Activated CD4-positive, CD25-positive, alpha-beta regulatory T cell treated with anti-CD3 and anti-CD28 coated beads, Interleukin-2, amount 50 U/mL, for 16 hours (primary cell): ENCODE measurements at places on chromosomes 3 and 15.

- no peak for DNase-seq
Observed at GRCh38 chr3:122767540-122768372, 25.9 kb downstream of the HSPBAP1 start.

DNA sequence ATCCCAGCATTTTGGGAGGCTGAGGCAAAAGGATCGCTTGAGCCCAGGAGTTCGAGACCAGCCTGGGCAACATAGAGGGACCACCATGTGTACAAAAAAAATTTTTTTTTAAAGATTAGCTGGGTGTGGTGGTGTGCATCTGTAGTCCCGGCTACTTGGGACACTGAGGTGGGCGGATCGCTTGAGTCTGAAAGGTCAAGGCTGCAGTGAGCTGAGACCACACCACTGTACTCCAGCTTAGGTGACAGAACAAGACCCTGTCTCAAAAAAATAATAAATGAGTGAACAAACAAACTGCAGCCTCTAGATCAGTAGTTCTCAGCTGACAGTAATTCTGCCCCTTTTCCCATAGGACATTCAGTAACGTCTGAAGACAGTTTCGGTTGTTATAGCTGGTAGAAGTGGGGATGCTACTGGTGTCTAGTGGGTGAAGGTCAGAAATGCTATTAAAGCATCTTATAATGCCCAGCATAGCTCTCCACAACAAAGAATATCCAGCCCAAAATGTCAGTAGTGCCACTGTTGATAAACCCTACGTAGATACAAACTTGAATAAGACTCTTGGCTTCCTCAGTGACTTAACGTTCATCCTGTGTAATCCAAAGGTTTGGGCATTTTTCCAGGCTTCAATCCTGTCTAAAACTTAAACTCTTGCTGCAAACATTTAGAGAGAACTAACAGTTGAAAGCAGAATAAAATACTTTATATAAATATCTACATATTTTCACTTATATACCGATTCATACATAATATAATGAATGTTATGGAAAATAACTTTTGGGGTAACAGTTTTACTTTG is 10.6 kb downstream of the SMC4 start:
- no peak for DNase-seq

- DNase-seq: no peak
Observed at GRCh38 chr3:55859305-55859704, 372.2 kb upstream of the WNT5A start.

DNA sequence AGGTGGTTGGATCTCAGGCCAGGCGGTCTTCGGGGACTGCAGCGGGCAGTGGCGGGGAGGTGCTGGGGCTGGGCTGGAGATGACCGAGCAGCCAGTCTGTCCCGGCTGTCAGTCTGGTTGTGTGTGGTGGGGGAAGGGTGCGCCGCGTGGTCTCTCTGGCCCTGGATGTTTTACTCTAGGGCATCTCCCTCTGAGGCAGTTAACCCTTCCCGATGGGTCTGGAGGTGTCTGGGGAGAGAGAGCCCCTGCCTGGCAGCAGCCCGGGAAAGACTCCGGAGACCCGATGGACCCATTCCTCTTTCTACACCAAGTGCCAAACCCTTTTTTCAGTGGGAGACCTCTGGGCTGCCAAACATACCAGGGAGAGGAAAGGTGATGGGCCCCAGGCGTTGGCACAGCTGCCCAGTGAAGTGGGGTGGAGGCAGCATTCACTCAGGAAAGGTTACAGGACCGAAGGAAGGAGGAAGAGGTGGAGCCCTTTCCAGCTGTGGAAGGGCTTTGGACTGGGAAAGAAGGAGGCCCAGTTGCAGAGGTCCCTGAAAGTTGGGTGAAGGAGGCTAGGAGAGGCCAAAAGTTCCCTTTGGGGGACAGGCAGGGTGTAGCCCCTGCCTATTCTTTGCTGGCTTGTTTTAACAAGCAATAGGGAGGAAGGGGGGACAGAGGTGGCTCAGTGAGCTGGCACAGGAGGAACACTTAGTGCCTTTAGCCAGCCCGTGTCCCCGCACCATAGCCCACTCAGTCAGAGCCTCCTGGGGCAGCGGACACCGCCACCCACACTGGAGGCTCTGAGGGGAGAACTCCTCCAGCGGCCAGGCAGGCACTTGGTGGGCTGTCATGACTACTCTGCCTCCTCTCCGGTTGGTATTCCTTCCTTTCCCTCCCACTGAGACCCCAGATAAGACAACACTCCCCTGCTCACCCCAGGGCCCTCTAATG is 2.7 kb upstream of the BAHD1 start:
- DNase-seq: no peak

DNA sequence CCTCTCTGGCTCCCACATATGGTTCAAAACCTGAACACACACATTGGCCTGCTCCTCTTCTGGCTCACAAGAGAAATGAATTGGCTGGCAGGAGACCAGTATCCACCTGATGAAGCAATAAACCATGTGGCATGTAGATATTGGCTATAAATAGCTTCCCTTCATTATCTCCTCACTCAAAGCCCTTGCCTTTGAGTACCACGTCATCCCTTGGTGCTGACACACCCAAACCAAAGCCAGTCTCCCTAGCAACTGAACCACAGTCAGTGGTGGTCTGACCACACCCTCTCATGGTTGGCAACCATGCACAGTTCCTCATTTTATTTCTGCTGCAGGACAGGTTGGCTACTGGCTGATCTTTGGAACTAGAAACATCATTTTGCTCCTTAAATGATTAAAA is 98.8 kb downstream of the ZNF621 start:
- DNase-seq: no peak

DNA sequence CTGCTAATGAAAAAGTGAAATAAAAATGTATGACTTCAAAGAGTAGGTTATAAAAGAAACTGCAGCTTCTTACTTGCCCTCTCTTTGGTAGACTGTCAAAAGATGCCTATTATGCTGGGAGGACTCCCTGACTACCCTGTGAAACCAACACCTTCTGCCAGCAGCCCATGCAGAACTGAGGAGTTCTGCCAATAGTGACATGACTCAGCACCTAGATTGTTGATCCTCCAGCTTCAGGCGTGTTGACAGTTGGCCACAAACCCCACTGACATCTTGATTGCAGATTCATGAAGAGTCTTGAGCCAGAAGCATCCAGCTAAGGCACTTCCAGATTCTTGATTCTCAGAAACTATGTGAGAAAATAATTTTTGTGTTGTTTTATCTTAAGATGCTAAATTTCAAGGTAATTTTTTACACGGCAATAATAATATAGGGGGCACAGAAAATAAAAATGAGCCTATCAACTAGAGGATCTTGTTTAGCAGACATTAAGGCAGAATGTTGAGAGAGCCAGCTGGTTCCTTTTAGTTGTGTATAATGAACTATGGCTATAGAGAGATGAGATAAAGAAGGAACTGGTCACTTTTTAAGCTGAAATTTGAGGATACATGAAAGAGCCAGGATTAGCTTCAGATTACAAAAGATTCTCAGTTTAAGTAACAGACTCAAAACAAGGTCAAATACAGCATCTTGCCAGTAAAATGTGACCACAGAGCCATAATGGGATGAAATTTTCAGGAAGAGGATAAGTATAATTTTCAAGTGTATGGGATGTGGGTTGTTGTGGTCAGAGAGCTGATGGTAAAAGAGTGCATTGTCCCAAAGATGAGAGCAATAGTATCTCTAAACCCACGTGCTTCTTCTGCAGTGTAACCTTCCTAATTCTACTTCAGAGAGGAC is 588.7 kb upstream of the CBLB start:
- DNase-seq: no peak

DNA sequence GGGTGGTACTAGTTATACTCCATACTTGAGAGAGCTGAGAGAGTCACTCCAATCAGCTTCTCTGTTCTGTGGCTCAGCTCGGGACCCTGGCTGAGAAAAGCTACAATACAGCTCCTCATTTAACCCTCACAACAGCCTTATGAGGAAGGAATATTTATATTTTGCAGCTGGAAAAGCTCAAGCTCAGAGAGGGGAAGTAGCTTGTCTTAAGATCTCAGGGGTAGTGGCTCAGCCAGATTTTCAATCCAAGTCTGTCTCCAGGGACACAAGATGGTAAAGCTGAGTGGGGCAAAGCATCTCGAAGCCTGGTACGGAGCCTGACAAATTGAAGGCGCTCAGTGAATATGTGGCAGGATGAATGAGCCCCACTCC is 14.8 kb downstream of the SCAMP2 start:
- no peak for DNase-seq

GRCh38 chr3:193813501-193813830 is 220.5 kb downstream of the OPA1 start:
- DNase-seq: no peak

DNA sequence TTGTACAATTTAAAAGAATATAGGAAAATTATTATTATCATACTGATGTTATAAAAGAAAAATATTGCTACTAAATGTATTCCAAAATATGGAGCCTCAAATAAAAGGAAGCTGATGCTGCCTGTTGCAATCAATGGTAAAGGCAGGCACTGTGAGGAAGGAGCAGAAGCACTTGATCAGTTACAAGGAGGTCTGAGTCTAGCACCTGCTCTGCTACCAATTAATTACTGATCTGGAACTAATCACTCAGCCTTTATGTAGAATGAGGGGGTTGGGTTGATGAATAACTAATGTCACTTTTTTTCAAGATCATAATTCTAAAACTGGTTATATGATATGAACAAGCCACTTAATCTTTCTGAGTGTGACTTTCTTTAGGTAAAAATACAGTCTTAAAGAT is 5.5 kb downstream of the ADGRG7 start:
- DNase-seq: no peak

DNA sequence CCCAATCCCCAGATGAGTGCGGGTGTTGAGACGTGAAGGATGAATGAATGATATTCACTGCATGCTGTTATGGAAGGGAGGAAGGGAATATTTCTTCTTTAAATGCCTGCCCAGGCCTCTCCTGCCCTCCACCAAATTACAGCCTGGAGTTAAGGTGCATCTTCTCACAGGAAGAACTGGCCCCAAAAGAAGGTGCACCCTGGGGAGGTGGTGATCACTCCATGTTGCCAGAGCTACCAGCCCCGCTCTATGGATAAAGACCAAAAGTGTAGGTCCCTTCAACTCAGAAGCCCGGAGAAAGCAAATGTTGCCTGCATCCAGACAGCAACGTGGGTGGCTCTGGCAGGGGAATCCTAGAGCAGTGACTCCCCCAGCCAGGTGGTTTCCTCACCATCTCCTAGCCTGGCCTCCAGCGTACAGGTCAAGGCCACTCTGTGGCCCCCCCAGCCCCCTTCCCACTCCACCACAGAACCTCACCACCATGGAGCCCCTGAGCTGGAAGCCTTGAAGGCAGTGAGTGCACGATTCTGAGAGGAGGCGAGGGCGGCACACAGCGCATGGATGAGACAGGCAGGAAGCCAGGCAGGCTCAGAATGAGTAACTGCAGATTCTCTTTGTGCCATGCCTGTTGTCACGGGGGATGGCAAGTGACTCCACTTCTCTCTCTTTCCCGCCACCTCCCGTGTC is 3.5 kb upstream of the VIPR1 start:
- DNase-seq: no peak

GRCh38 chr3:59663076-59663850 is 613.4 kb upstream of the CFAP20DC start:
- no peak for DNase-seq

DNA sequence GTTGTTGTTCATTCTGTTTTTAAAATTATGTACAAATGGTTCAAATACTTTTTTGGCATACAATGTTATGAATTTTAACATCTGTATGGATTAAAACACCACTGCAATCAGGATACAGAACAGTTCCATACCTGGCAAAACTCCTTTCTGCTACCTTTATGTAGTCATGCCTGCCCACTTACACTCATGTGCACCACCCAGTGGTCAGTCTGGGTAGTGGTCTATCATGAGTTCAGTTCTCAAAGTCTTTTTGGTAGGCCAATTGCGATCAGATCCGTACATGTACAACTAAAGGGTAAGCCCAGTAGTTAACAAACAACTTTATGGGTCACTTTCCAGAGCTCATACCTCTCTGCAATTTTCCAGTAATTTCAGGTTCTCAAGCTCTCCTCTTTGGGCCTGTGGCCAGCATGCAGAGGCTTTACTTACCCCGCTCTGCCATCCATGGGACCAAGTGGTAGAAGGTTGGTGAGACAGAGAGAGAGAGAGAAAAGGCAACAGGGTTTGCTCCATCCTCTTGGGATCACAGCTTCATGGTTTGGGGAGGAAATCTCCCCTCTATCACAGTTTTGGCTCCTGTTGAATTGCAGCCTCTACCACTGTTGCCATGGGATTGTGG is 63.9 kb upstream of the FAM98B start:
- DNase-seq: peak; percentile 8

DNA sequence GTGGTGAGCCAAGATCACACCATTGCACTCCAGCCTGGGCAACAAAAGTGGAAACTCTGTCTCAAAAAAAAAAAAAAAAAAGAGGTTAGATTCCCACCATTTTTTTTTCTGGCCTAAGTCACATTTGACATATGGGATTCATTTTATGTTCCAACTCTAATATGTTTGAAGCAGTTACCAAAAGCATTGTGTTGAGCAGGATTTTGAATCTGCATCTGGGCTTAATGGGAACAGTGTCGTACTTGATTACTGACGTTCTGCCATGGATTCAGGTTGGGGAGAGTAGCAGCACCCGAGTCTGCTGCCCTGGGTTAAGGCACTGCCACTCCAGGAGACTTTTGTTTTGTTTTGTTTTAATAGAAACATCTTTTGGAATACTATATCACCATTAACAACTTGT is 348.7 kb upstream of the TBL1XR1 start:
- no peak for DNase-seq

DNA sequence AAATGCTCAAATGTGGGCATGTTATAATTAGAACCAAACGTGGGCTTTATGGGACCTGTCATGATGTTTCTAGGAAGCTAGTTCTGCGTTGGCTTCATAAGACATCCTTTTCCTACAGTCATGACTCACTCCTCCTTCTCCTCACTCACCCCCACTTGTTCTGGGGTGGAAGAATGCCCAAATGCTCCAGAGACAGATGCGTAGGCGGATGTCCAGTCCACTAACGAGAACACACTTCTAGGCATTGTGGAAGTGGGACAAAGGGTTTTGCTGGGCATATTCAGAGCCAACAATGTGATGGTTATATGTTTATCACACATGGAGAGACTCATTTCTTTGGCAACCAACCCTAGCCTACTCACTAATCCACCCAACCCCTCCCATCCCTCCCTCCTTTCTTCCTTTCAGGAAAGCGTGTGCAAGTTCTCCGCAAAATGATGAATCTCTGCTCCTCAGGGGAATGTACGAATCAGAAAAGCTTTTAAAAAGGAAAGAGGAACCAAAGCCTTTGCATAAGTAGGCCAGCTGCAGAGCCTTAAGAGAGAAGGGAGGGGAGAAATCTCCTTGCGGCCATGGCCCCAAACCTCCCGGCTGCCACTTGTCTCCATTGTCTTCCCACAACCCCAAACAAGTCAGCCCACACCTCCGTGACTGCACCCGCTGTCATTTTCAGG is 123.0 kb upstream of the SPRED1 start:
- no peak for DNase-seq

- DNase-seq: no peak
Observed at GRCh38 chr3:143119974-143120715, 574 bp downstream of the CHST2 start.
